Activated CD4-positive, CD25-positive, alpha-beta regulatory T cell treated with anti-CD3 and anti-CD28 coated beads, Interleukin-2, amount 50 U/mL, for 72 hours (primary cell): ENCODE measurements at places on chromosomes 11 and 22.

- no peak for DNase-seq
Observed at GRCh38 chr11:109165035-109165434, 257.0 kb upstream of the C11orf87 start.

DNA sequence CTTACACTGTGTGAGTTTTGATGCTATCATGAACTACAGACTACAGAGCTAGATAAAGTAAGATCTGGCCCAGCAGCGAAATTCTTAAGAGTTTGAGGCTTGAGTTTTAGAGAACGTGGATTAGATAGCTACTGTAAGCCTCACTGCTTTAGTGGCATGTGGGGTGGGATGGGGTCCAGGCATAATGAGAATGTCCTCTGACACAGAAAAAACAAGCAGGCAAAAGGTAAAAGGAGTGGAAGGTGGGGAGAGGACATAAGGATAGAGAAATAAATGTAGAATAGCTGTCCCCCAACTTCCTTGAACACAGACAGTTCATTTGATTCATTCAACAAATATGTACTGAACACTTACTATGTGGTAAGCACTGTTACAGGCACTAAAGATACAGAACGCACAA lies 324.5 kb upstream of the PITPNB start:
- no peak for DNase-seq

DNA sequence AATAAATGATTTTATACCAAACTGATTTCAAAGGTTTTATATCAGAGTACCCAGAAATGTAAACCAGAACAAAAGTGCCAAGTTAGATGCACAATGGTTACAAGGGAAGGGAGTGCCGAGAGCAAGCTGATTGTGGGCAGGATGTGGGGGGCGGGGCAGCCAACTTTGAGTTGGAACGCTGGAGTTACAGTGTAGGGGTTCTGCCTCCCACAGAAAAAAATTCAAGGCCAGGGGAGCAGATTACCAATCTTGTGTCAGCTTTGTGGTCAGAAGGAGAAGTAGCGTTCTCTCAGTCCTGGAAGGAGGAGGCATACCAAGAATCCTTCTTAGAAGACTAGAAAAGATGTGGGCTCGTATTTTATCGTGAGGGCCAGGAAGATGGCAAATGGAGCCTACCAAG lies 15.9 kb upstream of the POU2AF2 start:
- DNase-seq: no peak

DNA sequence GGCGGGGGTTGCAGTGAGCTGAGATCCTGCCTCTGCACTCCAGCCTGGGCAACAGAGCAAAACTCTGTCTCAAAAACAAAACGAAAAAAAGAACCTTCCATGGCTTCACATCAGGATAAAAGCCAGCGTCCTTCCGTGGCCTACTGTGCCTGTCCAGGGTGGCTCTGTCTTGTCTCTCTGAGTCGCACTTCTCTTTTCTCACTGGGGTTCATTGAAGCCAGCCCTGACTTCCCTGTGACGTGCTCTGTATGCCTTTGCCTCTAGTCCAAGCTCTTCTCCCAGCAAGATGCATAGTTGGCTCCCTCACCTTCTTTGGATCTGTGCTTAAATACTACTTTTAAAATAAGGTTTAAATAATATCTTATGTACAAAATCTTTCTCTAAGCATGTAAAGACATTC lies 11.6 kb downstream of the ATXN10 start:
- no peak for DNase-seq

- no peak for DNase-seq
Observed at GRCh38 chr22:30243661-30244060, 2.9 kb downstream of the LIF start.

DNA sequence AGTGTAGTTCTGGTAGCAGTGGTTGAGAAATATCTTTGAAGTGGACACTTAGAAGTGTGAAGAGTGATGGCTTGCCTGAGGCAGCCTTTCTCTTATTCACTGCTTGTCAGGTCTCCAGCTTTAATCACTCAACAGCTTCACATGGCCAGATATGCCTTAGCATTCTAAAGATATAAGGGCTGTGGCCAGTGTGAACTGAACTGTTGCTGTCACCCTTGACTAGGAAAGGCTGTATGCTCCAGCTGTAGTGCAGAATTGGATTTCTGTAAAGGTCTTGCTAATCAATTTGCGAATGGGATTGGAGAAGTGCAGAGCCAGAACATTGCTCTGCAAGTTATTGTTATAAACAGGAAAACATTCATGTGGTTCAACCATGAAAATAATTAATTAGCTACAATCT lies 266.7 kb downstream of the TMEM135 start:
- DNase-seq: no peak

DNA sequence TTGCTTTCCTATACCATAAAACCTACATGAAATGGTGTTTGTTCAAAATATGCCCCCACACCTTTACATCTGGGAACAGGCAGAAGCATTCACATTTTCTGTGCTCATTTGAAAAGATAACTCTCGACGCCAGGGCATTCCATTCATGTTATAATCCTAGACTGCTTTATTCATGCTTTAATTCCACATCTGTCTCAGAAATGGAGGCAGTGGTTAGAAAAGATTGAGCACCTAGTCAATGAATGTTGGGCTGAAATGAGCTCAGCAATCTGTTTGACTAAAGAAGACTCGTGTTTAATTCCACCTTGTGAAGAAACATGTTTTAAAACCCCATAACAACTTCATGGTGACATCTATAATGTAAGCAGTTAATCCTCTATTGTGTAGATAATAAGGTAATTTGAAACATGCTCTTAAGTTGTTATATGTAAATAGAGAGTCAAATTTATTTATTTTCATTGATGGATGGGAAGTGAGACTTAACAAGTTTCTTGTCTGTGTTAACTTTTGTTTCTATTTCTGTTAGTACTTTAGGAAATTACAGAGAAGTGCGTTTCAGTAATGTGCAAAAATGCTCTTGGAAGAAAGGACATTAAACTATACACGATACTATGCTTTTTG lies 217.5 kb downstream of the DDX10 start:
- no peak for DNase-seq

DNA sequence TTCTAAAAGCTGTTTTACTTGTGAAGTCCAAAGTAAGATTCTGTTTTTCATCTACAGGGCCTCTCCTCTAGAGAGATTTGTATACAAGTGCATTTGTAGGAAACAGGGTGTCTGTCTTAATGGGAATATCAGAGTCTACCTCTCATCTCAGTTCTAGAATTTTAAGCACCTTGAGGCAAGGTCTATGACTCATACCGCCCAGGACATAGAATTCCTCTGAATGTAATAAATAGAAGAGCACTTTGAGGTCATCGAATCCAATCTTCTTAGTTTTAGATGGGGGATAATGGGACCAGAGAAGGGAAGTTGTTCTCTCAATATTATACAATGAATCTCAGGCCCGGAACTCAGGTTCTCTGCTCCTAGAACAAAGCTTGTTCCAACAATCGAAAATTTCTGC lies 101.8 kb upstream of the TIMP3 start:
- DNase-seq: no peak

DNA sequence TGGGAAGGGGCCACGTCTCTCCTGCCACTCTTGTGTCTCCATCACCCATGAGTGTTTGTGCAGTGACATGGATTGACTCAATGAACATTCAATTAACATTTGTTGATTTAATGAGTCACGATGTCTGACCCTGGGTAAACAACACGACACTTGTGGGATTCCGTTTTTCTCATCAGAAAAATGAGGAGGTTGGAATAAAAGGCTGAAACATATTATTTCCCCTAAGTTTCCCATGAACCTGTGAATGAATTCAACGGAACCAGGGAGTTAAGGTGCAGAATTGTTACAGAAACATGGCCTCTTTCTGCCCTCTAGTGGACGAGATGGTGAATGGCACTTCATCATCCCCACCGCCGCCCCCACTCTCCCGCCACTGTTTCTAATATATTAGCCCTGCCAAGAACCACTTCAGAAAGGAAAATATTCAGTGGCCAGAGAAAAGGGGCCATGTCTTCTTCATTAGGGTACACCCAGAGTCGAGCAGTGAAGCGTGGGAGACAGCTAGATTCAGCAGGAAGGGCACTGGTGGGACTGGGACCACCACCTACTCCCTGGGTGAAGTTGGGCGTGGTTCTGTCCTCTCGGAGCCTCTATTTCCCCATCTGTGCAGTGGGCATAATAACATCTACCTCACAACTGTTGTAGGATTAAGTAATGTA lies 46.3 kb upstream of the SYT13 start:
- no peak for DNase-seq

- DNase-seq: peak; percentile 81
Observed at GRCh38 chr11:117807482-117808327, 10.7 kb upstream of the DSCAML1 start.

DNA sequence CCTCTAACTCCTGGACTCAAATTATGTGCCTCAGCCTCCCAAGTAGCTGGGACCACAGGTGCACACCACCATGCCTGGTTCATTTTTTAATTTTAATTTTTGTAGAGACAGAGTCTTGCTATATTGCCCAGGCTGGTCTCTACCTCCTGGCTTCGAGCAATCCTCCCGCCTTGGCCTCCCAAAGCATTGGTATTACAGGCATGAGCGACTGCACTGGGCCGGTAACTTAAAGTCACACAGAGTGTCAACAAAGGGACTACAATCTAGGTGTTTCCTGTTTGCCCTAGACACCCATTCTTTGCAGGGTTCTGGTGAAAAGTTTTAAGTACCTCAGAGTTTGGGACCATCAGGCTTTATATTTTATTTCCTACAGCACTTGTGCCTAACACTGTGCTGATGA lies 8.4 kb downstream of the UVRAG start:
- no peak for DNase-seq

- DNase-seq: no peak
Observed at GRCh38 chr11:103987629-103988594, 48.5 kb upstream of the DDI1 start.

GRCh38 chr11:11501546-11502262 lies 120.1 kb downstream of the GALNT18 start:
- DNase-seq: no peak

DNA sequence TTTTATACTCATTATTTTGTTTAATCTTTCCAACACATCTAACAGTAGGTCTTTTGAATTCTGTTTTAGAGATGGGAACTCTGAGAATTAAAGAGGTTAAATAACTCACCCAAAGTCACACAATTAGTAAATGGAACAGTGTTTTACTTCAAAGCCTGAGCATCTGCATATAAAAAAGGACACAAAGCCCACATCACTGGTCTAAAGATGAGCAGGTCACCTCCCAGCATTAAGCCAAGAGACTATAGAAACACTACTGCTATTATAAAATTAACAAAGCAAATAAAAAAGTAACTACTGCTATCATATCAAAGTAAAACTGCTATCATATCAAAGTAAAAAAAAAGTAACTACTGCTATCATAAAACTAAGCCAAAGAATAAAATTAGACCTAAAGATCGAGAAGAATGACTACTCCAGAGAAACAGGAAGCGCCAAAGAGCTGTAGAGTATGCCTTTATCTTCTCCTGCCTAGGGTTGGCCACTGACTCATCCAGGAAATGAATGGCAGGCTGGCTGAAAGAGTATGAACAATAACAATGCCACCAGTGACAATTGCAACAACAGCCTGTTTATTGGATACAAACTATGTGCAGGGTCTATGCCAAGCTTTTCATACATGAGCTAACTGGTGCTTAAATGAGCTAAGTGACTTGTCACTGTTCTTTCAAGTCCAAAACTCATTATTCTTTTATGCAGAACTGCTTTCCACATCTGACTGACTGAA lies 1153.0 kb upstream of the TENM4 start:
- DNase-seq: no peak
